ENCODE measurements at places on chromosomes 2 and 18.

GRCh38 chr2:215107216-215108056 is 31.0 kb downstream of the ABCA12 start:
- DNase-seq = no peak

GRCh38 chr2:230220347-230220969 is 674 bp upstream of the SP110 start:
- DNase-seq = no peak

DNA sequence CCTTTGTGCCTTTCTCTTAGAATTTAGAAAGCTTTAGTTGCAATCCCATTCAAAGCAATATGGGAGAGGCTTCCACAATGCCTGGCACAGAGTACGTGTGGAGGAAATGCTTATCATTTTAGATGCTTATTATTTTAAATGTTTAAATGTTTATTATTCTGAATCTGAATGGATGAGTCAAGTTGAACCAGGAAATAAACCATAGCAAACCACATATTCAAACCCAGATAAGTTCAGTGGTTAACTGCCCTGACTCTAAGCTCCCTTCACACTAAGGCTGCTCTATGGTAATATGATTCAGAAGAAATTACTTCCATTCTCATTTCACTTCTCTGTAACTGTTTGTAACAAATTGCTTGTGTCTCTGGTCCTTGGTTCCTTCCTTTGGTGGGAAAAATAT is 5.2 kb upstream of the PPP4R1 start:
- no peak for DNase-seq

- no peak for DNase-seq
Observed at GRCh38 chr2:2577407-2577831, 246.3 kb upstream of the MYT1L start.

DNA sequence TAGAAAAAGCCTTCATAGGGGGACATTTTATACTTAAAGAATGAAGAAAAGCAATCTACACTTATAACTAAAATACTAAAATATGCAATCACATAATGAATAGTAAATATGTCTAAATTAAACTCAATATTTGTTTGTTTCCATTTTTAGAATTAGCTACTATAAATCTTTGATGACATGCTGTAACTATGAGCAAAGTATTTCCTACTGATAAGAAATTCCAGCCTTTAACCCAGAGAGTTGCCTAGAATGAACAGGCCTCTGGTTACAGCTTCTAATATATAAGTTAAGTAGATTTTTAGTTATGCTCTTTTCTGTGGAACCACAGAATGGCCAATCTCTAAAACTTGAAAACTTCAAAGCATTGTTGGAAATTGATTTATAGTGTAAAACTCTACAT is 1465.6 kb upstream of the ZEB2 start:
- no peak for DNase-seq

DNA sequence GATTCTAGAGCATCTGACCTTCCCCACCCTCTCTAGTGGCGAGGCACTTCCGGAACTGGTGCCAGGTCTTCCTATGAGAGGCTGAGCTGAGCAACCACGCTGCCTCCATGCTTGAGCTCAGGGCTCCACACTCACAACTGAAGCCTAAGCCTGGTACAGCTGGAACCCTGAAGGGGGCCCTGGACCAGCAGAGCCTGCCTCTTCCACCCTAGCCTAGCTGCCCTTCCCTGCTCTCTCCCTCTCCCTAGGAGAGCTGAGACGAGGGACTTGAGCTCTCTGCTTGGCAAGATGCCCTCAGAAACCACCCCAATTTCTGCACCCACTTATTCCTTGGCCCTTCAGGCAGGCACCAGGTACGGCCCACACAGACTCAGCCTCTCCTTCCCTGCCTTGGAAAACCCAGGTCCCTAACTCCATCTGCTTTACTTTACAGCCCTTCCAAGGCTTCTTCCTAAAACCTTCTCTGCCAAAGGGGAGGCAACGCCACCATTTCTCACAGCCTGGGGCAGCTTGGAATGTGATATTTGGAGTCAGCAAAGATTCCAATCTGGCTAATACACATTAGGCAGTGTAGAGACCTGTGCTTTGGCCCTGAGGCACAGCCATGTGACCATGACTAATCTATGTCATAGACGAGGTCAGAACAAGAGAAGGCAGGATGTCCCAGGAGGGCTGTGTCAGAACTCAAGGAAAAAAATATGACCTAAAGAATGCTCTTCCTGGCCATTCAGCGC is 18.8 kb downstream of the COX7A2L start:
- no peak for DNase-seq

DNA sequence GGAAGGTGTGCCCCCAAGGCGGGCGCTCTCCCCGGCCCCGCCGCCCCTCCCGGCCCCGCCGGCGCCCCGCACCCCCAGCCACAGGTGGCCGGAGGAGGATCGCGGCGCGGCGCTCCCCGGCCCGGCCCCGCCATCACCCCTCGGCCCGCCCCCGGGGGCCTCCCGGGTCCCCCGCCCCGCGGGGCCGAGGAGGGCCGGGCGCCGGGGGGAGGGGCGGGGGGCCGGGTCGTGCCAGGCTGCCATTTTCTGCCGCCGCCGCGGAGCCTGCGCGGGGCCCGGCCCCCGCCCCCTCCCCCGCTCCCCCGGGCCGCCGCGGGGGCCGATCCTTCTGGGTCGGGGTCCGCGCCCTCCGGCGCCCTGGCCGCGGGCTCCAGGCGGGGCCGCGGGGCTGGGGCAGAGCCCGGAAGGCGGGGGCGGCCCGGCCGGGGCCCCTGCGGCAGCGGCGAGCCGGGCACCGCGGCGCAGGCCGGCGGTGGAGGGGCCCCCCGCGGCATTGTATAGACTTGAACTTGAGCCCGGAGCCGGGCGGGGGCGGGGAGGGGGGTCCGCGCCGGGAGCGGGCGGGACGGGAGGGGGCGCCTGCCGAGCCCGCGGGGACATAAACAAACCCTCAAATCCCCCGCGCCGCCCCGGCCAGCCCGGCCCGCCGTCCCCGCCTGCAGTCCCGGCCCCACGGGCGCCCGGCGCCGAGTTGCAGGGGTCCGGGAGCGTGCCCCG is 556 bp downstream of the DNMT3A start:
- DNase-seq = peak; percentile 67

GRCh38 chr2:19710230-19710629 is 191.6 kb downstream of the TTC32 start:
- DNase-seq = no peak

GRCh38 chr2:166115589-166115988 is 12.2 kb downstream of the SCN1A start:
- DNase-seq = no peak

GRCh38 chr2:226828191-226828590 is 7.7 kb upstream of the RHBDD1 start:
- no peak for DNase-seq

DNA sequence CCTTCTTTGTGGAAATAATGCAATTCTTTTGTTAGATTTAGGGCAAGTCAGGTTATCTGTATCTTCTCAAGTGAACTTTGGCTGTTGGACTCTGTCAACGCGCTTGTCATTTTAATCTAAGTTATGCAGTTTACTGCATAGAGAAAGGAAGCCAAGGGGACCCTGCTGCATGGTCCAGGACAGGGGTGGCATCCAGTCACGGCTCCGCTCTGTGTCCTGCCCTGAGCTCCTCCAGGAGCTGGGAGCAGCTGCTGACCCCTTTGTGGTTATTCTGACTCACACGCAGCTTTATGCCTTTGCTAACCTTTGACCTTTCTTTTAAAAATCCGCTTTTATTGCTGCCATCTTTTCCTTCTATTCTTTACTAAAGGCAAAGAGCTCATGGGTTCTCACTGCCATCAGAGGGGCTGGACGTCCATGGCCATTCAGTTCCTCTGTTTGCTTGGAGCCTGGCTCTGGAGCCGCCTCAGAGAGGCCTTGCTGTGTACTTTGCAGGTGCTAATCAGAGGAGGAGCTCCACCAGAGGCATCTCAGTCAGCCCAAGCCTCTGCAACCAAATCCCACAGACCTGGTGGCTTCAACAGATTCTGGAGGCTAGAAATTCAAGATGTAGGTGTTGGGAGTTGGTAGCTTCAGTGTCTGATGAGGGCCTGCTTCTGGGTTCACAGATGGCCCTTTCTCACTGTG is 39.3 kb downstream of the SNTG2 start:
- DNase-seq = no peak

DNA sequence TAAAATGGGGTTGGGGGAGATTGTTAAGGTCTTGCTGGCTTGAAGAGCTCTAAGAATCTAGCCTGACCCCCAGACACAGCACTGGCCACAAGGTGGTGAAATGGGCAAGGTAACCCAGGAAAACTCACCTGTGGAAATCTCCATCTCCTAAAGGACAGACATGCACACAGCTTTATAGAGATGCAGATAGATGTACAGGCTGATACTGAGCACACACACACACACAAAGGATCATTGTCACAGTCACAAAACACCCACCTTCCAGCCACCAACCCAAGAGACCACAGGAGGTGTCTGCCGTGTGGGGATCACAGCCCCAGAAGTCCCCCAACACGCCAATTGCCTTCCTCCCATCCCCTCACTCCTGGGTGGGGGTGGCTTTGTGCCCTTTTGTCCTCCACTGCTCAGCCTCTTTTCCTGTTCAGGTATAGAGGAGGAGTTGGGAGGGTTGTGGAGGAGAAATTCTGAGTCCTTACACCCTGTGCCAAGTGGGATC is 3.2 kb upstream of the CYP26B1 start:
- DNase-seq = no peak

DNA sequence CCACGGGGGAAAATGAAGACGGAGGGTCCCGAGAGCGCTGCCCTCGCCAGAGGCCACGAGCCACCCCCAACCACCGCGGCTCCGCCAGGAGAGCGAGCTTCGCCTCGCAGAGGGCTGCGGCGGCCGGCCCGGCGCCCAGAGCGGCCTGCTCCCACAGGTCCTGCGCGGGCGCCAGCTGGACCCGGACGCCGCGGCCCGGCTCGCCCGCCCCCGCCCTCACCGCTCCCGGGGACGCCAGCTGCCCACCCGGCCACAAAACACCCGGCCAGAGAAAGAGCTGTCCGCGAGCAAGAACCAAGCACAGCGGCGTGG is 709 bp downstream of the PTPN2 start:
- no peak for DNase-seq

- DNase-seq = no peak
Observed at GRCh38 chr2:133369901-133370658, 198.2 kb downstream of the NCKAP5 start.

- no peak for DNase-seq
Observed at GRCh38 chr2:174925046-174925784, 80.0 kb downstream of the CHN1 start.

GRCh38 chr2:204354442-204354856 is 190.8 kb upstream of the PARD3B start:
- DNase-seq = no peak

GRCh38 chr2:10792001-10792634 is 20.5 kb downstream of the PDIA6 start:
- DNase-seq = no peak

DNA sequence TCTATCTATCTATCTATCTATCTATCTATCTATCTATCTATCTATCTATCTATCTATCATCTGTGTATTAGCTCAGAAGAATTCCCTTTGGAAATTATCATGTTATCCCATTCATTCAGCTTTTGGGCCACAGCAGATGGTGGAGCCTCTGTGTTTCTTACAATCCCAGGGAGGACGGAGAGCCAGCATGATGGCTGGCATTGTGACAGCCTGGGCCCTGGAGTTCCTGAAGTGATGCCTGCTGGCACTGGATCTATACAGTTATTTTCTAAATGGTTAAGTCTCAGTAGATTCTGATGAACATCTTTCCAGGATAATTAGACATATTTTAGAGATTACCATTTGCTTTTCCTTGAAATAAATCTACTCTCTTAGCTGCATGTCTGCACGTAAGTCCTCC is 385.4 kb upstream of the NXPH2 start:
- no peak for DNase-seq

- no peak for DNase-seq
Observed at GRCh38 chr2:166972418-166972817, 84.1 kb downstream of the XIRP2 start.

DNA sequence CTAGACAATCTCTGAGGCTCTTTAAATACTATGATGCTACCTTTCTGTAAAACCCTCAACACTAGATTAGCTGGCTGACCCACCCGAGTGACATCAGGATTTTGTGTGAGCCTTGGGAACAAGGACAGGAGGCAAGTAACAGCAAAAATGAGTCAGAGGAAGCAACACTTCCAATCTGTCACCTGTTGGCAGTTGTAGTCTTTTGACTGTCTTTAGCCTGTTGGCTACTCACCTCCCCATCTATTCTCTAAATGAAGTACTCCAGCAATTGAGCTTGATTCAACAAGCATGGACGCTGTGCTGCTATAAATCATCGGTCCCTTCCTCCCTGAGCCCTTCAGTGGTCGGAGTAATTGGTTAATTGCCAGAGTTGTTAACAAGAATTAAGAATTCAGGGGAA is 898.7 kb downstream of the BCL11A start:
- no peak for DNase-seq

DNA sequence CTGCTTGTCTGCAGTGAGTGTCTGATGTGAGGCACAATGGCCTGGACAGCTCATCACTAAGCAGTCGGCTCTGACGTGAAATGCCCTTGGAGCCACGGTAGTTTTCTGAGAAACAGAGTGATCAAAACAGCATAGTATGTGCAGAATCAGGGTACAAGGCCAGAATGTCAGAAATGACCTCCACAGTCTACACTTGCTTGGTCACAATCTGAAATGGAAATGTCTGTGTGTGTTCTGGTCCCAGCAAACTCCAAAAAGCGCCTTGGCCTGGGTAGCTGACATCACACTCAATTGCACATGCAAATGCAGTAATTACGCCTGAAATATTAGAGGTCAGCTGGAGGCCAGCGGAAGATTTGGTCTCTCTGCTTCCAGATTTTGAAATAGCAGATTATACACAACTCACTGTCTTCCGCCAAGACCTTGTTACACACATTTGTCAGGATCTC is 95.4 kb downstream of the CTAGE1 start:
- DNase-seq = peak; percentile 49

- DNase-seq = peak; percentile 66
Observed at GRCh38 chr2:9757501-9758264, 85.6 kb upstream of the TAF1B start.

GRCh38 chr2:25738383-25739343 is 65.3 kb upstream of the DTNB start:
- no peak for DNase-seq

DNA sequence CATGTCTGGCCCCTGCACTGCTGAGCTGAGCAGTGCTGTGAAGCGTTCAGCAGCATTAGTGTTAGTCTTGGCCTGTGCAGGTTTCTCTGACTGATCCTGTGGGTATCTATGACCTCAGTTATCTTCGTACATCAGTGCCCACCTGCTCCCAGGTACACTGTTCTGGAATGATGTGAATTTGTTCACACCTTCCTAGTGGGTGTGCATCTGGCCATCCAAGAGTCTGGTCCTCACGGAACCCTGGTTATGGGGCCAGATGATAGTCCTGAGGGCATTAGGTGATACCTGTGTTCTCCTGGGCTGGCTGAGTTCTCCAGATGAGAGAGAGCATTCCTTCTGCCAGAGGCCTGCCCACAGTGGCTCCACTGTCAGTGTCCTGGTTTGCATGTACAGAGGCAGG is 57.2 kb downstream of the INPP4A start:
- DNase-seq = no peak
